ENCODE measurements at places on chromosomes 16 and 17. TPM values are rescaled to one million over a fixed set of nuclear protein-coding genes. Genes with fewer than 3 reads are reported as not detected.

The NPIPA8 gene
- not detected for total RNA-seq

The PRSS33 gene
- total RNA-seq = 0.12 TPM

The MYH8 gene
- total RNA-seq = not detected

The MYLK3 gene
- total RNA-seq = 0.17 TPM

The GPR179 gene
- 0.02 TPM for total RNA-seq

- DNase-seq = peak; percentile 68
- peaks cover 48% of the 10 kb centered on the region for H3K4me1 ChIP-seq
- no peak overlapping the region for H3K27ac ChIP-seq
- peak overlapping the region; percentile 71 for H3K4me3 ChIP-seq
- H3K27me3 ChIP-seq = no peaks in the 10 kb centered on the region
- peaks cover 15% of the 10 kb centered on the region for H3K36me3 ChIP-seq
Measured at GRCh38 chr16:31200821-31201568, 1.6 kb downstream of the PYCARD start.

GRCh38 chr17:31525801-31526549, 134.5 kb downstream of the RAB11FIP4 start:
- H3K27me3 ChIP-seq = no peaks in the 10 kb centered on the region
- H3K27ac ChIP-seq = no peak overlapping the region
- H3K4me1 ChIP-seq = no peaks in the 10 kb centered on the region
- no peak overlapping the region for H3K4me3 ChIP-seq
- H3K36me3 ChIP-seq = peaks cover 16% of the 10 kb centered on the region

GRCh38 chr16:65388592-65388991, 266.7 kb upstream of the CDH11 start:
- H3K27me3 ChIP-seq = no peaks in the 10 kb centered on the region
- no peaks in the 10 kb centered on the region for H3K36me3 ChIP-seq
- H3K27ac ChIP-seq = no peak overlapping the region
- no peaks in the 10 kb centered on the region for H3K4me1 ChIP-seq
- no peak for DNase-seq

- H3K36me3 ChIP-seq = no peaks in the 10 kb centered on the region
- no peak overlapping the region for H3K4me3 ChIP-seq
- peaks cover 6% of the 10 kb centered on the region for H3K27me3 ChIP-seq
- DNase-seq = peak; percentile 56
- peaks cover 20% of the 10 kb centered on the region for H3K4me1 ChIP-seq
Measured at GRCh38 chr17:37848690-37849616, 75.3 kb upstream of the TBC1D3K start.

DNA sequence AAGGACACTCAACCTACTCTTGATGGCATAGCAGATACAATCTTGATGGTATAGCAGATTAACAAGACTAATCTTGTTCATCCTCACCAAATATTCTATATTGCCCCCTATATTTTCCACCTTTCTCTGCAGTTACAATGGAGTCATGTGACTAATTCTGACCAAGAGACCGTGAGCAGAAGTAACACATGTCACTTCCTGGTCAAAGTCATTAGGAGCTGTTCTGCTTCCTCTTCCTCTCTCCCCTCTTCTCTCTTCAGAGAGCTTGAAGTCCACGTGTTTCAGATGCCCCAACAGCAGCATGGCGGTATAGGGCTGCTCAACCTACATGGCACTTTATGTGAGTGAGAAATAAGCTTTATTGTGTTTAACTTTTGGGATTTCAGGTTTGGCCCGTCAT, 55.3 kb upstream of the ERCC4 start:
- H3K36me3 ChIP-seq = no peaks in the 10 kb centered on the region
- H3K4me1 ChIP-seq = no peaks in the 10 kb centered on the region
- peaks cover 19% of the 10 kb centered on the region for H3K27me3 ChIP-seq
- H3K4me3 ChIP-seq = no peak overlapping the region
- H3K27ac ChIP-seq = no peak overlapping the region

DNA sequence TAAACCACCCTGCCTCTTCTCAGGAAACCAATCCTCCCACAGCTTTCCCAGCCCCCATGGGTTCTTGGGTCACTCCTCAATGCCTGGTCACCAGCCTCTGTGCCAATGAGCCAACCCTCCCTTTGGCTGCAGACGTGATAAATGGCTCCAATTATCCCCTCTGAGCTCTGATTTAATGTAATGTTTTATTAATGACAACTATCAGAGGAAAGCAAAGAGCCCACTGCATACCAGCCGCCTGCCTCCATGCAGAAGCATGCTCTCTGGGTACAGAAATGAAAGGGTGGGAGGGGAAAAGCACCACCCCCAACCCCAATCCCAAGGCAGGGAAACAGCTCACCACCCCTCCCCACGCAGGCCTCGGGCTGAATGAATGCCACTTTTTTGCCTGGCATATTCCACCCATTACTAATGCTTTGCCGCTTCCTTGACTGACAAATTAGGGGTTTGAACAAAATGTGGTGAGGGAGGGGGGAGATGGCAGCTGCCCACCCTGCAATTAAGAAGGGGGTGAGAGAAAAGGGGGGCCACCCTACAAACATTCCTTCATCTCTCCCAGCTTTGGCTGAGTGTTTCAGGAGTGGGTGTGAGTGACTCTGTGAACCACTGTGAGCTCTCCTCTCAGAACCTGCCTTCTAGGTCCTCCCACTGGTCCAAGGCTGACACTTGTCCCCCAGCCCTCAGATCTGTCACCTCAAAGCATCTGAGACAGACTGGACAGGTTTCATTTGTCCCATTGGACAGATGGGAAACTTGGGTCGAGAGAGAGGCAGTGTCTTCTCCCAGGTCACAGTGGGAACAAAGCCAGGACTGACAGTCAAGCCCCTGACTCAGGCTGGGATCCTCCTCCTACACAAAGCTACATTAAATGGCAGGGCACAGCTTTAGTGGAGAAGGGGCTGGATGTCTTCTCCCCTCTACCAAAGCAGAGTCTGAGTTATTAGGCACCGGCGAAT, 161.5 kb downstream of the TMEM132E start:
- peaks cover 6% of the 10 kb centered on the region for H3K27me3 ChIP-seq
- no peaks in the 10 kb centered on the region for H3K36me3 ChIP-seq
- H3K4me1 ChIP-seq = no peaks in the 10 kb centered on the region
- H3K27ac ChIP-seq = no peak overlapping the region
- no peak overlapping the region for H3K4me3 ChIP-seq
- no peak for DNase-seq

DNA sequence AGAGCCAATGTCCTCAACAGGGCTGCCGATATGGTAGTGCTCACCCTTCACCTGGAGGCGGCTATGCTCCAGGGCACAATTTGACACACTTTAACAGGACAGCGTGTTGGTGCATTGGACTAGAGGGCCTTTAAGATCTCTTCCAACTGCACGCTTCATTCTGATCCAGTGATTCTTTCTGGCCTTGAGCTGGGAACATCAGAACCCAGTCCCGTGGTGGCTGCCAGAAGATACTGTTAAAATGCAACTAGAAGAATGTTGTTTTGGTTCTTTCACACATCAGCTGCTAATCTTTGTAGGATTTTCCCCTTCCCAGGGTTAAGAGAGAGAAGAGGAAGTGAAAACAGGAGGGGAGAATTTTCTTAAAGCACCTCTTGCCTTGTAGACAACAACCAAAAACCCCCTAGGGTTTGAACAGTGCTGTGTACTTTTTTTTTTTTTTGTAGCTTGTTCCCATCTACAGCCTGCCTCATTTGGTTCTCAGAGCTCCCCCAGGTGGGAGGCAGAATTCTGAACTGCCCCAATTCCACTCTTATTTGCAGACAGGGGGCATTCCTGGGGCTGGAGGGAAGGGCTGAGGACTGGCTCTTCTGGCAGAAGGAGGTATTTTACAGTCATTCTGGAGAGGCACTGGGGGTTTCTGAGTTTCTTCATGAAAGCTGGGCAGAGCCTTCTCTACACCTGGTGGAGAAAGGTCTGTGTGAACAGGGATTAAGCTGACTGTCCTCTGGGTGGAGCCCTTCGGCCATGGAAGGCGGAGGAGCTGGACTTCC, 32.4 kb downstream of the SMARCE1 start:
- peak overlapping the region; percentile 89 for H3K27ac ChIP-seq
- DNase-seq = peak; percentile 84
- no peaks in the 10 kb centered on the region for H3K36me3 ChIP-seq
- peaks cover 76% of the 10 kb centered on the region for H3K4me1 ChIP-seq
- H3K27me3 ChIP-seq = no peaks in the 10 kb centered on the region
- H3K4me3 ChIP-seq = peak overlapping the region; percentile 13

GRCh38 chr16:9446471-9447194, 355.2 kb downstream of the HAPSTR1 start:
- DNase-seq = no peak
- H3K4me1 ChIP-seq = no peaks in the 10 kb centered on the region
- H3K27me3 ChIP-seq = no peaks in the 10 kb centered on the region

- H3K36me3 ChIP-seq = no peaks in the 10 kb centered on the region
- H3K4me1 ChIP-seq = peaks cover 9% of the 10 kb centered on the region
- no peak for DNase-seq
- no peak overlapping the region for H3K27ac ChIP-seq
- peaks cover 31% of the 10 kb centered on the region for H3K27me3 ChIP-seq
- no peak overlapping the region for H3K4me3 ChIP-seq
Measured at GRCh38 chr16:86597880-86598606, 19.7 kb downstream of the FOXL1 start.

GRCh38 chr16:30354423-30355143, 525 bp downstream of the CD2BP2 start:
- H3K36me3 ChIP-seq = peaks cover 30% of the 10 kb centered on the region
- H3K27ac ChIP-seq = peak overlapping the region; percentile 96
- H3K4me3 ChIP-seq = peak overlapping the region; percentile 94
- peaks cover 53% of the 10 kb centered on the region for H3K4me1 ChIP-seq
- no peak for DNase-seq

DNA sequence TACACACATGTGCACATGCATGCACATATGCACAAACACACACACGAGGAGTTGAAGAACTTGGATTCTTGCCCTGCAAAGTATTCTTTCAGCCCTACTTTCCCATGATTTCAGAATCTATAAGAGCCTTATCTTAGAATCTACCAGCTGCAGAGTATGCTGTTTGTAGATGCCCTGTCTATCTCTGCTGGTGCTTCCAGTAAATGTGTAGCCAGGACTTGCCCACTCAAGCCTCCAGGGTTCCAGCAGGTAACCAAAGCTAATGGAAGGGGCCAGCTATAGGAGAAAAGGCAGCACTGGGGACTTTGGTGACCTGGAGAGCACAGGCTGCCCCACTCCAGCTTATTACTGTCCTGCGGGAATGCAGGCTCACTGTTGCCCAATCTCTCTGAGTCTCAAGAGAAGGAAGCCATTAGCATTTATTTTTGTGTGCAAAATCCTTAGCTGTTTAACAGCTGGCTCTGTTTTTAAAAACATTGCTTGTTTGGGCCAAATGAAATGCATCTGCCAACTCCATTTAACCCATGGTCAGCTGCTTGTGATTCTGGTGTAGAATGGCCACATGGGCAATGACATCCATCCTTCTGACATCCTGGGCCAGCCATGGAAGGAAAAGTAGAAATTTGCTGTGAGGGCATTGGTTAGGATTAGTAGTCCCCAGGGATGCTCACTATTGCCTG, 28.6 kb upstream of the XYLT1 start:
- H3K4me3 ChIP-seq = no peak overlapping the region
- no peaks in the 10 kb centered on the region for H3K27me3 ChIP-seq
- H3K27ac ChIP-seq = no peak overlapping the region

- H3K27ac ChIP-seq = peak overlapping the region; percentile 96
- DNase-seq = peak; percentile 53
- H3K4me1 ChIP-seq = peaks cover 54% of the 10 kb centered on the region
- no peaks in the 10 kb centered on the region for H3K27me3 ChIP-seq
- peak overlapping the region; percentile 96 for H3K4me3 ChIP-seq
Measured at GRCh38 chr16:24729951-24730815, 732 bp downstream of the TNRC6A start.

DNA sequence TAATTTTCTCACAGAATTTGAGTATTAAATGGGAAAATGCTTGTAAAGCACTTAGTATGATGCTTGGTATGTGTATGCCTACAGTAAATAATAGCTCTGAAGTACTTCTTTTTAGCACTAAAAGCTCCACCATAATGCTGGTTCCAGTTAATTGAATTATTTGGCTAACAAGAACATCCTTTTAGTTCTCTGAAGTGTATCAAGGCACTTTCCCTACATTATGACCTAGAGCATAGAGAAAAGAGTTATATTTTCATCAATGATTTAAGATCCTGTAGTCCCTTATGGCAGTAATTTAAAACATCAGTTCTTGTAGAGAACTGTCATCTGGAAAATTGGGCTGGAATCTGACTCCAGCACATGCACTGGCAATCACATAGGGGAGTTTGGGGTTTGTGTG, 21.9 kb upstream of the PHAF1 start:
- peaks cover 6% of the 10 kb centered on the region for H3K4me1 ChIP-seq
- H3K27me3 ChIP-seq = no peaks in the 10 kb centered on the region
- DNase-seq = no peak
- no peak overlapping the region for H3K27ac ChIP-seq

DNA sequence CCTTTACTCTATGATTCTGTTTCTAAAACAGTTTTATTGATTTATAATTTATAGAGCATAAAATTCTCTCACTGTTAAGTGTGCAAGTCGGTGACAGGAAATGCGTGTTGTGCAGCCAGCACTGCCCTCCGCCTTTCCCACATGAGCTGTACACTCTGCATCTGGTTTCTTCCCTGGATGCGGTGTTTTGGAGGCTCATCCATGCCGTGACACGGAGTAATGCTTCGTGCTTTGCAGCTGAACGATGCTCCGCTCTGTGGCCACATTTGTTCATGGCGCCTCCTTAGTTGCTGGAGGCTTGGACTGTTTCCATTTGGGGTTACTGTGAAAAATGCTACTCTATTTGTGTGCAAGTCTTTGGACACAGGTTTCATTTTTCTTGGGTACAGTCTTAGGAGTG, 7.2 kb upstream of the IGFALS start:
- no peak for DNase-seq
- H3K4me1 ChIP-seq = no peaks in the 10 kb centered on the region
- no peak overlapping the region for H3K4me3 ChIP-seq
- no peak overlapping the region for H3K27ac ChIP-seq

DNA sequence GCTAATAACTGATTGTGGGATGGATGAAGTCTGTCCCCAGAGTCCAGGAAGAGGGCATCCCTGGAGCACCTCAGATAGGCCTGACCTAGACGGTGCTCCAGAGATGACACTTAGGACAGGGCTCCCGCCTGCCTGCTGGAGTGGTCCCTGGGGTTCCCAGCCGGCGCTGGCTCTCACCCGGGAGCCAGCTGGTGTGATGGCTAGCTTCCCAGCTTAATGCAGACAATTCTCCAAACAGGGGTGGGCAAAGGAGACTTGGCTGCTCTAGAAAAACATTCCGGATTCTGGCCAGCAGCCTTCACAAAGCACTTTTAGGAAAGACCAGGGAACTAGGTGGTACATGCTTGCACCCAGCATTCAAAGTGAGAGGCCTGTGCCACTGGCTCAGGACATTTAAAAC, 18.6 kb downstream of the ACE start:
- no peak overlapping the region for H3K4me3 ChIP-seq
- H3K36me3 ChIP-seq = no peaks in the 10 kb centered on the region
- peaks cover under 1% of the 10 kb centered on the region for H3K27me3 ChIP-seq
- DNase-seq = no peak
- no peaks in the 10 kb centered on the region for H3K4me1 ChIP-seq

GRCh38 chr17:39928858-39929645, 1.5 kb downstream of the LRRC3C start:
- no peak overlapping the region for H3K27ac ChIP-seq
- peaks cover 38% of the 10 kb centered on the region for H3K4me1 ChIP-seq
- no peaks in the 10 kb centered on the region for H3K36me3 ChIP-seq
- no peak overlapping the region for H3K4me3 ChIP-seq
- no peak for DNase-seq

GRCh38 chr17:81609541-81610311, 27.2 kb downstream of the NPLOC4 start:
- DNase-seq = no peak
- H3K27ac ChIP-seq = no peak overlapping the region
- no peak overlapping the region for H3K4me3 ChIP-seq
- peaks cover 14% of the 10 kb centered on the region for H3K36me3 ChIP-seq
- no peaks in the 10 kb centered on the region for H3K27me3 ChIP-seq

- H3K4me3 ChIP-seq = no peak overlapping the region
- H3K4me1 ChIP-seq = no peaks in the 10 kb centered on the region
- H3K27me3 ChIP-seq = peaks cover 20% of the 10 kb centered on the region
- H3K27ac ChIP-seq = no peak overlapping the region
- DNase-seq = no peak
- H3K36me3 ChIP-seq = no peaks in the 10 kb centered on the region
Measured at GRCh38 chr17:28306954-28307401, 12.0 kb upstream of the TMEM97 start.
